ENCODE measurements at places on chromosomes 1 and 21.

DNA sequence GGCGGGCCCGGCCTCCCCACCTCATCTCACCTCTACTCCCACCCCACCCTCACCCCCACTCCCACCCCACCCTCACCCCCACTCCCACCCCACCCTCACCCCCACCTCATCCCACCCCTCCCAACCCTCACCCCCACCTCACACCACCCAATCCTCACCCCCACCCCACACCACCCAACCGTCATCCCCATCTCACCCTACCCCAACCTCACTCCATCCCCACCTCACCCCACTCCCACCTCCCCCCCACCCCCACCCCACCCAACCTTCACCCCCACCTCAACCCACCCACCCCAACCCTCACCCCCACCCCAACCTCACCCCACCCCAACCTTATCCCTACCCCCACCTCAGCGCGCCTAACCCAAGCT lies 13.4 kb downstream of the A3GALT2 start:
- DNase-seq = no peak

GRCh38 chr1:227838181-227838580 lies 22.7 kb downstream of the PRSS38 start:
- DNase-seq = no peak

DNA sequence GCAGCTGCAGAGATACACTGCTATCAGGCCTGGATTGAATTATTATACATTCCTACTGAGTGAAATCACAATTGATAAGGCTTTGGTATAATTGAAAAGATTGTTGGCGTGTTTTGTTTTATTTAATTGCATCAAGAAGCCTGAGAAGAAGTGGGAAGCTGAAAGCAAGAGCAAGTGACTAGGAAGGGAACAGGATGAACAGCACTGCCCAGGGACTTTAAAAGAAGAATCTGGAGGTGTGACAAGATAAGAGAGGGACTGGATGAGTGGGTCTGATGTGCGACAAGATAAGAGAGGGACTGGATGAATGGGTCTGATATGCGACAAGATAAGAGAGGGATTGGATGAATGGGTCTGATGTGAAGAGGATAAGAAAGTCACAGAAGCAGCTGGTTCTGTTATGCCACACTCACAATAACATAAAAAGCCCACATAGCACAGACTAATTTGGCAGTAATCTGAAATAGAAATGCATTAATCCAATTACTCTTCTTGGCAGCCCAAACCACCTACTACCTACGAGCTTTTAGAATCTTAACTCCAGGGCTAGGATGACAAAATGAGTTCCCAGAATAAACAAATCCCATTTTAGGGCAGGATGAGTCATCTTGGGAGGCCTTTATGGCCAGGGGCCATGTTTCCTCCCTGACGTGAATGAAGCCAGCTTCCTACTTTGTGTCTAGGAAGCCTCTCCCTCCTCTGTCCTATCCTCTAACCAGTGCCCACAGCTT lies 129.7 kb downstream of the DUSP10 start:
- peak; percentile 91 for DNase-seq

DNA sequence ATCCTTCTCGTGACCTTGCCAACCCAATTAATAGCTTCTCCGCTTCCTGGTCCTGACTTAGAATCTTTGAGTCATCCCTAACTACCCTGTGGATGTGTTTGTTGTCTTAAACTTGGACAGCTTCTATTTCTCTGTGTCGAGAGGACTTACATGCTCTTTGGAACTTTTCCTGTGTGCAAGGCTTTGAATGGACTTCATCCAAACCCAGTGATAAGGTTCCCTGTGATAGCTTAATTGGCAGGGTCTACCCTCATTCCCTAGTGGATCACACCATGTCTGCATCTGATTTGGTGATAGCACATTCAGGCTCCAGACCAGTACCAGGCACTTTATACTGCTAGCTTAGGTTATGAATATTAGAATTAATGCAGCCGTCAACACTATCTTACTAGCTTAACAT lies 378.2 kb upstream of the KAZN start:
- DNase-seq = no peak
